ELF-1 (cell line): ENCODE measurements at places on chromosomes 4 and X.
A peak's percentile ranks its signal among the peaks of the same experiment; 100 is the strongest.

GRCh38 chr4:8391972-8392371, 48.6 kb downstream of the ACOX3 start:
- DNase-seq, result no peak

GRCh38 chr4:5638316-5638715, 70.0 kb downstream of the EVC2 start:
- no peak for DNase-seq

DNA sequence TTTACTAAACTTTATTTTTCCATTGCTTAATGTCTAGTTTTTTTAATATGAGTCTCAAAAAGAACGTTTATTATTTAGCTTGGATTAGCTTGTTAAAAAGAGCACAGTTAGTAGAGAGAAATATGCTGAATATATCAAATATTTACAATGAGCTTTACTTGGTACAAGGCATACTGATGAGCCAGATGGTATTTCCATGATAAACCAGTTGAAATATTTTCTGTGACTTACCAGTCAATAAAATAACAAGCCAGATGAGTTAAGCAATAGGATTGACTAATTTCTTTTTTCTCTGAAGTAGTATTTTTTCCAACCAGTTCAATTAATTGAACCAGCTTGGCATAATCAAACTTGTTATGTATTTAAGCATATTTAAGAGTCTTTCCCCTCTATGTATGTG, 134.1 kb downstream of the KLHL34 start:
- no peak for DNase-seq

DNA sequence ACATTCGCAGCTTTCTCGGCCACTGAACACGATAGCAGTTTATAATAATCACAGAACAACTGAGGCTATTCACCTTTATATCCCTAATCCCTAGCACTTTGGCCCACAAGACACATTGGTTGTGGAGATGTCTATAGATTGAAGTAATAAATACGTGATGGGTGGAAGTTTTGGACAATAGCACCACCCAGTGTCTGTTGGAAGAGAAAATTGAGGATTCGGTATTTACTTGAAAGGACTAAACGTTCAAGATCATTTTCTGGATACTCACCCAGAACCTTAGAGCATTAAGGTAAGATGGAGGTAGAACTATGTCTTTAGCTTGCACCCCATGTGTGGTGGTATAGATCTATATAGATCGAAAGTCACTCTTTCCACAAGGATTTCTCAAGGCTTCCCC, 787 bp upstream of the TMSB15A start:
- no peak for DNase-seq

- no peak for DNase-seq
Measured at GRCh38 chr4:52292245-52292644, 241.1 kb downstream of the SPATA18 start.

DNA sequence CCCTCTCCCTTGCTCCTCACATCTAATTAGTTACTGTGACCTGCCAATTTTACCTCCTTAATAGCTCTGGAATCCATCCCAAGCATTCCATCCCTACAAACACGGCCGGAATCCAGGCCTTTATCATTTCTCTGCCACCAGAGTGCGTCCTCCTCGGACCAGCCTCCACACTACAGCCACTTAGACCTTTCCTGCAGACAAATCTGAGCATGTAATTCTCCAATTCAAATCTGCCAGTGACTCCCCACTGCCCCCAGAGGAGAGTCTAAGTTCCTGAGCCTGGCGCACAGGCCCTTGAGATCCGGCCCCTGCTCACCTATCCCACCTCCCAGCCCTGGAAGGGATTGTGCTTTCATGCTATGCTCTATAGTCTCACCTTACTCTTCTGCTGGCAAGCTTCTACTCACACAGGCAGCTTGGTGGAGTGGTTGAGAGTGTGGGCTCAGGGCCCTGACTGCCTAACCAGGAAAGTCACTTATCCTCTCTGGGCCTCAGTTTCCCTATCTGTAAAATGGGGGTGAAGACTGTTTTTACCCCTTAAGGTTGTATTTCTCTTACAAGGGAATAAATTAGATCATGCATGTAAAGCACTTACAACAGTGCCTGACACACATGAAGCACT, 31.2 kb downstream of the PJA1 start:
- DNase-seq, result peak; percentile 97

GRCh38 chr4:114752391-114753165, 154.0 kb downstream of the UGT8 start:
- DNase-seq, result no peak

DNA sequence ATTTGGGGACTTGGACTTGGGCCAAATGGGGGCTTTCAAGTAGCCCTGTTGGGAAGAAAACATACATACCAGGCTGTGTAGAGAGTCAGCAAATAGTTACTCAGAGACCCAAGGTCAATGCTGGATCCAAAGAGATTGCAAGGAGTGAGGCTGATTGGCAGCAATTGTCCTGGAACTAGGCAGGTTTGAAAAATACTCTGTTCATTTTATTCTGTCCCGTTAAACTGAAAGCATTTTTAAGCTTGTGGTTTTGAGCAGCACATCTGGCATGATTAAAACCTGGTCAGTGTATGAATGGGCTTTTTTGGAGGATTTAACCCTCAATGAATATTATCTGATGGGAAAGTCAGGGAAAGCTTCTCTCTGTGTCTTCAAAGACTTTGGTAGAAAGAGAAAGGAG, 294.3 kb upstream of the BOD1L1 start:
- DNase-seq, result no peak

- no peak for DNase-seq
Measured at GRCh38 chrX:110359273-110359672, 625 bp downstream of the RTL9 start.

DNA sequence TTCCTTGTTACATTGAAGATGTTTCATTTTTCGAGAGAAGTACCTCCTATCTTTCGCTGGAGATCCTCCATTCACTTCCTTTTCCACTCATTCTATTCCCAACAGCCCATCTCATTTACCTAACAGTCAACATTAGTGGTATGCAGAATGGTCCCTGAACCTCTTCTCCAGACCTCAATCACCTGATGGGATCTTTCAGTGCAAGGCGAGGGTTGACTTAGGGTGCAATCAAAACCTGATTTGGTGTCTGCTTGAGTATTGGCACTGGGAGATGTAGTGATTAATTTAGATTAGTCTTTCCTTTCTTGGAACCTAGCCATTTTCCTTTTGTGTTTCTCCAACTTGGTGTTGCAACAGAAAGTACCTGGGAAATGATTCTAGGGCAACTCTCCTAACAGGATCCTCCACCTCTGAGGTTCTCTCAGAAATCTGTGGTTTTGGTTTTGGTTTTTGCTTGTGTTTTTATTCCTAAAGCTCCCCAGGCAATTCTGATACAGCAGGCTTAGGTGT, 18.4 kb downstream of the DDX3X start:
- DNase-seq, result no peak

GRCh38 chr4:71294301-71294700, 44.5 kb upstream of the SLC4A4 start:
- no peak for DNase-seq

GRCh38 chrX:53262918-53263394, 18.4 kb downstream of the IQSEC2 start:
- no peak for DNase-seq

- DNase-seq, result no peak
Measured at GRCh38 chrX:63758011-63758410, 27.0 kb downstream of the ARHGEF9 start.

DNA sequence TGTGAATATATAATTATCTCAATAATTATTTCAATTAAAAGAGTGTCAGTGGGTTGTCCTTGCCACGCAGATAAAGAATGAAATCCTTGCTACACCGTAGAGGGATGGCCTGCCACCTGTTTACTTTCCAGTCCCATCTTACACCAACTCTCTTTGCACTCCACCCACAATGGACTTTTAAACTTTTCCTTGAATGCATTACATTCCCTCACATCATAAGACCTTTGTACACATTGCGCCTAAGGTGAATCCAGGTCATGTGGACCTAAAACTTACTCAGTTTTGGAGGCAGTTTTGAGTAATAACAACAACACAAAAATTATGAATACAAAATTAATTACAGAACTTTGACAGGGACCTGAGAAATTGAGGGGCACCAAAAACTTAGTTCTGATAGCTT, 78.7 kb upstream of the PDE5A start:
- no peak for DNase-seq

- no peak for DNase-seq
Measured at GRCh38 chr4:22047793-22048192, 99.2 kb upstream of the KCNIP4 start.

- DNase-seq, result no peak
Measured at GRCh38 chrX:133495464-133496391, 80.4 kb upstream of the GPC4 start.

DNA sequence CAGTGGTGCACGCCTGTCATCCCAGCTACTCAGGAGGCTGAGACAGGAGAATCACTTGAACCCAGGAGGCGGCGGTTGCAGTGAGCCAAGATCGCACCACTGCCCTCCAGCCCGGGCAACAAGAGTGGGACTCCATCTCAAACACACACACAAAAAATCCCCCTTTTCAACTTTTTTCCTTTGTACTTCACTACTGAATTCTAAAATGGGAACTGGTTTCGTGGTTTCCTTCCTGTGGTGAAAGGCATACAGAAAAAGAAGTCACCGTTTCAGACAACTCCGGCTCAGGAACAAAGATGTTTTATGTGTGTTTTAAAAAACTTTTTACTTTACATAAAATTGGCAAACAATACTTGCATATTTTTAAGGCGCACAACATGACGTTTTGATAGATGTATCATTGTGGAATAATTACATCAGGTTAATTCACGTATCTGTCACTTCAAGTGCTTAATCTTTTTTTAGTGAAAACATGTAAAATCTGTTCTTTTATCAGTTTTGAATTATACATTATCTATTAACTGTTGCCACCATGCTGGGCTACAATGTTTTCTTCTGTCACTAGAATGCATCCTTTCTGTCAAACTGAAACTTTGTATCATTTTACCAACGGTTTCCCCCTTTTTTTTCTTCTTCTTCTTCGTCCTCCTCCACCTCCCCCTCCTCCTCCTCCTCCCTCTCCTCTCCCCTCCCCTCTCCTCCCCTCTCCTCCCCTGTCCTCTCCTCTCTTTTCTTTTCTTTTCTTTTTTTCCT, 186.0 kb downstream of the CRLF2 start:
- no peak for DNase-seq

DNA sequence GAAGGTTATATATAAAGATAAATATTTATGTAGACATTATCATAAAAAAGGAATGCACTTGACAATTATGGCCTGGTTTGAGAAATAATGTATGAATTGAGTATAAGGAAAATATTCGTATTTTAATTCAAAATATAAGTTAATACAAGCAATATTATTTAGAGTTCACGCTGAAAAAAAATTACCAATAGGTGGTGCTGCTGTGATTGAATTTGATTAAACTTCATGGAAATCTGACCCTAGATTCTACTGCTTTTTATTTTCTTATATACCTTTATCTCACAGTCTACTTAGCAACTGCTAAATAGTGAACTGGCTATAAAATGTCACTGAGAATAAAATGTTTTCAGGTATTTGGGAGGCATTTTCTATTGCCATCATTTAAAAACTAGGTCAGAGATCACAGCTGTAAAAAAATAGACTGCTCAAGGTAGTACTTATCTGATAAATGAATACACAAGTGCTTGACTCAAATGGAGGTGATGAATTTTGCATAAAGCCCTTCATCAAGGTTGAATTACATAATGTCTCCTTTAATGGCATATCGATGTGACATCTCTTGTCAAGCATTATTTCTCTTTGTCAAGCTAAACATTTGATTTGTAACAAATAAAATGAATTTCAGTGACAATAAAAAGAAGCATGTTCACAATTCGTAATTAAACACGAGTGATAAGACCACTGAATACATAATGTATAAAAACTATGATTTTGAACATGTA, 1638.8 kb upstream of the PCDH7 start:
- DNase-seq, result no peak

- DNase-seq, result no peak
Measured at GRCh38 chrX:15464704-15465103, 28.4 kb downstream of the PIR start.

- no peak for DNase-seq
Measured at GRCh38 chrX:96578781-96579180, 105.9 kb upstream of the DIAPH2 start.

DNA sequence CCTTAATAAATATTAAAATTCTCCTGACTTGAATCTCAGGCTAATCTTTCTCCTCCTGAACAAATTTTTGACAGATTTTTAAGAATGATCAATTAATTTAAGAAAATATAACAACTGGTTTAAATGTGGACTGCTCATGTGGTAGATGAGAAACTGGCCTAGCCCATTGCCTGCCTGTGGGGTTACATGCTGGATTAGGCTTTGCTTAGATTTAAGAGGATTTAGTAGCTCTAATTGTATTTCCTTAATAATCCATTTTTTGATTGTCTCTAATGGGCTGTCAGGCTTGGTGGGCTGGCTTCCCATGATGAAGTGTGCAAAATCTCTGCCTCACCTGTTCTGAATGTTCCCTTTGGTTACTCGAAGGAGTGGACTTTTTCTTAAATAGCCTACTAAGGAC, 27.8 kb upstream of the LIMCH1 start:
- no peak for DNase-seq

GRCh38 chr4:143186649-143187048, 1.9 kb downstream of the USP38 start:
- DNase-seq, result no peak

DNA sequence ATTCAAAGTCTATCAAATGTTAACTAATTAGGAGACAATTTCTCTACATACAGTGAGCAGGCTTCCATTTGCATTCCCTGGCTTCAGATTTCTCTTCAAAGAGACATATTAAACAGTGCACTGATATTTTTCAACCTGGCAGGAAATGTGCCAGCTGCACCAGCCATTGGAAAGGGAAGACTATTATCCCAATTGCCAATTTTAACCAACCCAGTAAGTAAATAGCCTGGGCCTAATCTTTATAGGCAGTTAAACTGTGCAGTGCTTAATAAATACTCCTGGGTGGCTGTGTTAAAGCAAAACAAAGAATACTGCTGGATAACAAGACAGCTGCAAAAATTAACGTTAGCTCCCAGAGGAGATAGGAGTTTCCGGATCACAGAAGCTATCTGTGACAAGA, 111.9 kb upstream of the GALNT7 start:
- DNase-seq, result no peak

- DNase-seq, result no peak
Measured at GRCh38 chrX:149003863-149004660, 501.0 kb downstream of the IDS start.

DNA sequence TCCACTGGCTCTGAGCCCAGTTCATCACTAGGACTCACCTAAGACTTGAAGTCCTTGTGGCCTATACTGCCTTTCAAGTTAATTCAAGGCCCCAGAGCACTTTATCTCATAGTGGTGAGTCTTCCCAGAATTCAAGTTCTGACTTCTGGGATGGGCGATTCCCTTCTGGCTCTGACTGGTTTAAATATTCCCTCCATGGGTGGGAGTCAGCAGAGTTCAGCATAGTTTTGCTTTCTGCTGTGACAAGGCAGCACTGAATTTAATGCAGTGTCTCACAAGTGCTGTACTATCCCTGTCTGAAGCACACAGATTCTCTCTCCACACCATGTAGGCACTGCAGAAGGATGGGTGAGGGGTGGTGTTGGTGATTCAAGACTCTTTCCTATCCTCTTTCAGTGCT, 46.5 kb downstream of the KLF8 start:
- DNase-seq, result no peak

DNA sequence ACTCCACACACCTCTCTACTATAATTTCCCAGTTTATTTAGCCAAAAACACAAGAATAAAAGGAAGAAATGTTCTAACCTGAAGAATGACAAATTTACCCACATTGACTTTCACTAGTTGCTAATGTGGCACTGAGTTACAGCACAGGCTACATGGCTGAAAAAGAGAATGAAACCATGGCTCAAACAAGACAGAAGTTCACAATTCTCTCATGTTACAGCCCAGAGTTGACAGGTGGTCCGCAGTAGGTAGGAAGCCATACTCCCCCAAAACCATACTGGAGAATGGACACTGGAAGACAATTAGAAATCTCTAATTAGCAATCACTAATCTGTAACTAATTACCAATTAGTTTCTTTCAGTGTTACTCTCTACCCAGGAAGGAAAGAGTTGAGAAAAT, 170.8 kb downstream of the ADGRA3 start:
- DNase-seq, result no peak
